ENCODE measurements at places on chromosomes 16 and 17.

- no peak for DNase-seq
Measured at GRCh38 chr17:42243493-42243982, 32.7 kb downstream of the STAT5B start.

- DNase-seq = peak; percentile 94
Measured at GRCh38 chr17:8186787-8187516, 3.0 kb downstream of the BORCS6 start.

DNA sequence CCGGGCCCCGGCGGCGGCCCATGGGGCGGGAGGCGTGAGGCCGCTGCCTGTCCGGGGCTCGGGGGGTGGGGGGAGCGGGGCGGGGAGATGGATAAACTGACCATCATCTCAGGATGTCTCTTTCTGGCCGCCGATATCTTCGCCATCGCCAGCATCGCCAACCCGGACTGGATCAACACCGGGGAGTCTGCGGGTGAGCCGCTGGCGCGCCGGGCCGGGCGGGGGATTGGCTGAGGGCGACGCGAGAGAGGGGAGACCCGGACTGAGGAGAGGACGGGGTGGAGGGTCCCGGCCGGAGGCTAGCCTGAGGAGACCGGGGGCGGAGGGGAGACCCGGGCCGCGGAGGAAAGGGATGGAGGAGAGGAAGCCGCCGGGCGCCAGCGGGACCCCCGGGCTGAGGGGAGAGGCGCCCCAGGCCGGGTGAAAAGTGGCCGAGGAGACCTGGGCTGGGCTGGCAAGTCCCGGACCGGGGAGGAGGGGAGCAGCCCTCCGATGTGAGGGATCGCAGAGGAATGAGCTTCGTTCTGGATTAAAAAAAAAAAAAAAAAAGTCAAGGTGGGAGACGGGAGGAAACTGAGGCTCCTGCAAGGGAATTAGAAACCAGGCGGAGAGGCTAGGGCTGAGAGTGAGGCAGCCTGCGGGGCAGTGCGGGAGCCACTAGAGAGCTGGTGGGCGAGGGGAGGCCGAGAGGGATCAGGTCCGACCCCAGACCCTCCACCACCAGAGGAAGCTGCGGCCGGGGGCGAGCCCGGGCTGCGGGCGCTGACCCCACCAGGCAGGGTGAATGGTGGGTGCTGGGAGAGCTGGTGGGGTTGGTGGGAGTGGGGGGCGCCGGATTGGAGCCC is 526 bp downstream of the MOSMO start:
- DNase-seq = no peak

DNA sequence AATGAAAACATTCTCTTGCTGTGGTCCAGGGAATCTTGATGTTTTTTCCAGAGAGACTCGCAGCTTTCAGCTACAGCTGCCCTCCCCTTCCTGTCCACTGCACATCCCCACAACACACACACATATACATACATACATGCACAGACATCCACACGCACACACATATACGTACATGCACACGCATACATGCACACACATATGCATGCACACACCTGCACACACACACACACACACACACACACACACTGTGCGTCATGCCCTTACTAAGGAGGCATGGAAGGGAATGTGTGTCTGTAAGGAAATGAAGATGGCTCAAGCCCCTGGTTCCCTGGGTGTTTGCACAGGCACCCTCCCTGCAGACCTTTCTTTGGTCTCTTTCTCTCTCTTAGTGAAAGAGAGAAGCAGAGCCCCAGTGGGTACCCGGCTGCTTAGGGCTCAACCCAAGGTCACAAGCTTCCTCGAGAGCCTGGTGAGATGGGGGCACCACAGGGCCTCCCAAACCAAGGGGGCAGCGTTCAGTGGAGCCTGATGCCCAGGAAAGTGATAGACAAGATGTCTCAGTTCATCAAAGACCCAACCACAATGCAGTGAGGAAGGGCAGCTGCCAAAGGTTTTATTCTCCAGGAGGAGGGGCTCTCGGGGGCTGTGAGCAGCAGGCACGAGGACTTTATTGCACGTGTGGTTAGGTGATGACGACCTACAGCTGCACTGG is 33.3 kb downstream of the TNFRSF13B start:
- no peak for DNase-seq

DNA sequence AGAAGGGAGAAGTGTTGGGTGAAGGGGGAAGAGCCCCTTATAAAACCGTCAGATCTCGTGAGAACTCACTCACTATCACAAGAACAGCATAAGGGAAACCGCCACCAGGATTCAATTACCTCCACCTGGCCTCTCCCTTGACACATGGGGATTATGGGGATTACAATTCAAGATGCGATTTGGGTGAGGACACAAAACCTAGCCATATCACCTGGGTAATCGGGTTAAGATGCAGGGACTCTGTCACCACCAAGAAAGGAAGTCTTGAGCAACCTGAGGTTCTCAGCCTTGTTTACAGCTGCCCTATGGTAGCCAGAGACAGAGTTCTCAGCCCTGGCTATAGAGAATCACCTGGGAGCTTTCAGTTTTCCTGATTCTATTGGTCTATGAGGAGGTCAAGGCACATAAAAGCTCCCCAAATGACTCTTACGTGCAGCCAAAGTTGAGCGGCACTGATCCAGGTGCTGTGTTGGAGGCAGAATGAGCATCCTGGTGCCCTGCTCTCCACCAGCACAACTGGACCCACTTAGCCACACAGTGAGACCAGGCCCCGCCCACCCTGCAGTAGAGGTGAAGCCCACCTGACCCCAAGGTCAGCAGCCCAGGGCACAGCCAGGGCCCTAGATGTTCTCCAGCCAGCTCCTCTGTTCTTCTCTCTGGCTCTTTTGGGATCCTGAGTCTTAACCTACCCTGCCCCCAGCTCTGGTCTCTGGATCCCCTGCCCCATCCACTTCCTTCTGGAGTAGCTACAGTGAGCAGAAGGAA is 138.5 kb upstream of the CDH5 start:
- DNase-seq = no peak

GRCh38 chr16:2096853-2097595 is 38.7 kb downstream of the PKD1 start:
- DNase-seq = no peak

DNA sequence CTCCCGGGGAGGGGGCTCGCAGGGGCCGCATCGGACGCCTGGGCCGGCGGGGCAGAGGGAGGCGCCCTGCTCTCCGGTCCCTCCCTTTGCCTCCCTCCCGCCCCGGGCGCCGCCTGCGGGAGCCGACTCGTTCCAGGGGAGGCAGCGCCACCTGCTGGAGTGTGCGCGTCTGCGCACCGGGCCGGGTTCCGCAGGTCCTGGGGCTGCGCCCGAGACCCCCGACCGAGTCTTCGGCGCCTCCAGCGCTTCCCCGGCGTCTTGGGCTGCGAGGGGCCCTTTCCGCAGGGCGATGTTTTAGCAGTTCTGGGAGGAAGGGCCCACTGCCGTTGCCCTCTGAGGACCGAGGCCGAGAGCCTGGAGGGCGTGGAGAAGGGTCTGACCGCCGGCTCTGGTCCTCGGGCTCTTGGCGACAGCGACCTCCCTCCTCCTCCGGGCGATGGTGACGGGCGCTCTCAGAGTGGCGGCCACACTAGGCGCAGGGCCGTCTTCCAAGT is 106.3 kb downstream of the SEC14L1 start:
- peak; percentile 79 for DNase-seq

DNA sequence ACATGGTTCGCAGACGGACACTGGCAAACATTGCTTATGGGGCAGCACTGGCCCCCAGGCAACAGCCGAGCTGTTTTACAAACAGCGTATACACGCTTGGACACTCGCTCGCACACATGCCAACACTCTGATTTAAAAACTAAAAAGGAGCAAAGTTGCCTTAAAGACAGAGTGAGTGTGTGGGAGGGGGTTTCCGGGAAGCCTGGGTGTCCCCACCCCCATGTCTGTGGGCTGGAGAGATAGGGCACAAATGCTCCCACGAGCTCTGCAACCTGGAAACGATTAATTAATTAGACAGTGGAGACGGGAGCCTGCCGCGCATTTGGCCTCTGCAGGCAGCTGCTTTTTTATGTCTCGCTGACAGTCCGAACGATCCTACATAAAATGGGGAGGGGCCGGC is 107.9 kb upstream of the ZNF469 start:
- no peak for DNase-seq

DNA sequence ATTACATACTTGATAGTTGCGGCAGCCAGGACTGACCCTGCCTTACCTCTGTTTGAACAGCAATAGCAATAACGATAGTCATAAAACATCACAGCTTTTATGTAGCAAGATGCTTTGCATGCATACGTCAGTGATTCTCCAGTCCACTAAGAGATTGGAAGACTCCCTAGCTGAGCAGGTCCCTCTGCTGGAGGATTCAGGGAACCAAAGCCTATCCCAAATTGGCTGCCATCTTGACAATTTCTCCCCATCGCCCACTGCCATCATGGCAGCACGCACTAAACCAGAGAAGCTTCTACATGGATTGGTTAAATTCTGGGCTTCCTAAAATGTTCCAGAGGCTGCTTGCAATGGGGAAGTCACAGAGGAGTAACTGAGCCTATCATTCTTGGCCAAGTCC is 360.6 kb upstream of the XYLT1 start:
- no peak for DNase-seq

- no peak for DNase-seq
Measured at GRCh38 chr17:60230358-60230757, 80.6 kb downstream of the CA4 start.

All from renal pelvis (tissue), 12 donors.